Thoracic aorta (tissue), 2 donors: ENCODE measurements at places on chromosomes 3 and 15.

DNA sequence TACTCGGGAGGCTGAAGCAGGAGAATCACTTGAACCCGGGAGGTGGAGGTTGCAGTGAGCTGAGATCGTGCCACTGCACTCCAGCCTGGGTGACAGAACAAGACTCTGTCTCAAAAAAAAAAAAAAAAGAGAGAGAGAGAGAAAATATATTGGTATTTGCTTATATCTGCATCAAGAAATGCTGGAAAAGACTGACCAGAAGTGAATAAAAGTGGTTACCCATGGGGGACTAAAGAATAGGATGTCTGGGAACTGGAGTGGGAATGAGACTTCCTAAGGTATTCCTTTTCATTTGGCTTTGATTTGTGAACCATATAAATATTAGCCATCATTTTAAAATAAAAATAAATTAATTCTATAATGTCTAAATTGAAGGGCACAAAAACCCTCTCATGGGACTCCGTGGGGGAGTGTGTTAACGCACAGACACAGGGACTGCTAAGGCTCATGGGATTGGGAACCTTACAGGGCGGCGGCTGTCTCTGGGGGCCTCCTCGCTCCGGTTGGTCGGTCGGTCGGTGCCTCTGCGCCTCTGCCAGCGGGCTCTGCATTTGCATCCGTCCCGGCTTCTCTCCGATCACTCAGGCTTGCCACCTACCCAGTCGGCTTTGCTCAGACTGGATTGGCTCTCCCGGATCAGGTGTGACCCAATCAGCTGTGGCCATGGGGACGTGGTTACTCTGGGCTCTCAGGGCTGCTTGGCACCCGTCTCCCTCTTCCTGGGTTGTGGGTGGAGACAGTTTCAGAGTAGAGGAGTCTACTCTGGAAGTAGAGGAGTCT is 12.7 kb upstream of the TSPAN3 start:
- no peaks in the 10 kb centered on the region for H3K36me3 ChIP-seq
- H3K27me3 ChIP-seq: no peaks in the 10 kb centered on the region
- peak overlapping the region; percentile 63 for H3K4me3 ChIP-seq
- peak; percentile 39 for DNase-seq
- peaks cover 11% of the 10 kb centered on the region for H3K4me1 ChIP-seq

- H3K36me3 ChIP-seq: no peaks in the 10 kb centered on the region
- peaks cover 62% of the 10 kb centered on the region for H3K4me1 ChIP-seq
- peak overlapping the region; percentile 6 for H3K4me3 ChIP-seq
- no peak for DNase-seq
- no peak overlapping the region for H3K27ac ChIP-seq
Observed at GRCh38 chr3:9402410-9403228, 5.2 kb downstream of the SETD5 start.

- H3K4me3 ChIP-seq: no peak overlapping the region
Observed at GRCh38 chr15:65336493-65337435, 32.3 kb downstream of the RNU5B-1 start.

DNA sequence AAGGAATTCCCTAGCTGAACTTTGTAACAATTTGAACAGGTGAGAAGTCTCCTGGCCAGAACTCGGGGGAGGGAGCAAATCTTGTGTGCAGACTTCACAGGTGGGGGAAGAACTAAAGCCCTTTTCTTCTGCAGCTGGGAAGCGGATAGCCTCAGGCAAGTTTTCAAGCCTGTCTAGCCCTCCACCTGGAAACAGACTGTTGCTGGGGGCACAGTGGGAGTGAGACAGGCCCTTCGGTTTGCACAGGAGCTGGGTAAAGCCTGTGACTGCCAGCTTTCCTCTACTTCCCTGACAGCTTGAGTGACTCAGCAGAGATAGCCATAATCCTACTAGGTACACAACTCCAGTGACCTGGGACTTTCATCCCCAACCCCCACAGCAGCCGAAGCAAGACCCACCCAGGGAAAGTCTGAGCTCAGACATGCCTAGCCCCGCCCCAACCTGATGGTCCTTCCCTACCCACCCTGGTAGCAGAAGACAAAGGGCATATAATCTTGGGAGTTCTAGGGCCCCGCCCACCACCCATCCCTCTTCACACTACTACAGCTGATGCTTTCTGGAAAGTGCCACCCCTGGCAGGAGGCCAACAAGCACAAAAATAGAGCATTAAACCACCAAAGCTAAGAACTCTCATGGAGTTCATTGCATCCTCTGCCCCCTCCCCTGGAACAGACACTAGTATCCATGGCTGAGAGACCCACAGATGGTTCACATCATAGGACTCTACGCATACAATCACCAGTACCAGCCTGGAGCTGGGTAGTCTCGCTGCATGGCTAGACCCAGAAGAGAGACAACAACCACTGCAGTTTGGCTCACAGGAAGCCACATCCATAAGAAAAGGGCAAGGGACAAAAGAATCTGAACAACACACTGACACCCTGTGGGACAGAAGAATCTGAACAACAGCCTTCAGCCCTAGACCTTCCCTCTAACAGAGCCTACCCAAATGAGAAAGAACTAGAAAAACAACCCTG is 479.0 kb downstream of the RAP2B start:
- no peaks in the 10 kb centered on the region for H3K27me3 ChIP-seq
- H3K36me3 ChIP-seq: no peaks in the 10 kb centered on the region
- no peak for DNase-seq
- no peaks in the 10 kb centered on the region for H3K4me1 ChIP-seq

- H3K27ac ChIP-seq: no peak overlapping the region
- no peak for DNase-seq
- no peak overlapping the region for H3K4me3 ChIP-seq
Observed at GRCh38 chr3:184235381-184236032, 6.1 kb downstream of the VWA5B2 start.
